Mammary microvascular endothelial cell (primary cell): ENCODE measurements at places on chromosomes 4 and X. TPM values are rescaled to one million over a fixed set of nuclear protein-coding genes. Genes with fewer than 3 reads are reported as not detected.

The STARD8 gene
- 13.9 and 16.6 TPM in 2 replicates for total RNA-seq

The BTK gene
- total RNA-seq: not detected in 2 replicates

The SPIN2A gene
- 0.33 TPM in 1 of 2 replicates, not detected in the other for total RNA-seq

The TASL gene
- total RNA-seq: not detected in 2 replicates

The HOPX gene
- total RNA-seq: 25.9 and 27.2 TPM in 2 replicates

The ATG4A gene
- 51.6 and 54.9 TPM in 2 replicates for total RNA-seq

The COX7B2 gene
- total RNA-seq: not detected in 2 replicates

The ARHGEF9 gene
- 3.1 and 3.7 TPM in 2 replicates for total RNA-seq

The SEL1L3 gene
- 60.2 and 82.0 TPM in 2 replicates for total RNA-seq

The JCHAIN gene
- not detected in 2 replicates for total RNA-seq

The SLC4A4 gene
- total RNA-seq: under 0.01 TPM in 2 replicates

The ZFP92 gene
- total RNA-seq: 0.07 and 0.10 TPM in 2 replicates

The TMPRSS11B gene
- total RNA-seq: not detected in 2 replicates

The SEC31A gene
- 165 TPM in 2 replicates for total RNA-seq

The LPAR4 gene
- total RNA-seq: 0.30 and 0.33 TPM in 2 replicates

The ATP1B4 gene
- not detected in 2 replicates for total RNA-seq

The FAM193A gene
- total RNA-seq: 12.6 and 15.5 TPM in 2 replicates

The CSAG2 gene
- total RNA-seq: not detected in 2 replicates

The PDZD4 gene
- total RNA-seq: not detected in 2 replicates

The ANTXR2 gene
- total RNA-seq: 15.4 and 23.9 TPM in 2 replicates

The RTL5 gene
- total RNA-seq: 0.44 and 0.60 TPM in 2 replicates

The SERPINA7 gene
- not detected in 2 replicates for total RNA-seq

The NBDY gene
- 13.6 and 19.8 TPM in 2 replicates for total RNA-seq

The GPR50 gene
- total RNA-seq: not detected in 2 replicates

The TRO gene
- 0.84 and 0.87 TPM in 2 replicates for total RNA-seq

The USP51 gene
- total RNA-seq: 0.79 and 1.00 TPM in 2 replicates

The PASD1 gene
- total RNA-seq: not detected in 2 replicates
